ENCODE measurements at places on chromosomes 16 and 17.

DNA sequence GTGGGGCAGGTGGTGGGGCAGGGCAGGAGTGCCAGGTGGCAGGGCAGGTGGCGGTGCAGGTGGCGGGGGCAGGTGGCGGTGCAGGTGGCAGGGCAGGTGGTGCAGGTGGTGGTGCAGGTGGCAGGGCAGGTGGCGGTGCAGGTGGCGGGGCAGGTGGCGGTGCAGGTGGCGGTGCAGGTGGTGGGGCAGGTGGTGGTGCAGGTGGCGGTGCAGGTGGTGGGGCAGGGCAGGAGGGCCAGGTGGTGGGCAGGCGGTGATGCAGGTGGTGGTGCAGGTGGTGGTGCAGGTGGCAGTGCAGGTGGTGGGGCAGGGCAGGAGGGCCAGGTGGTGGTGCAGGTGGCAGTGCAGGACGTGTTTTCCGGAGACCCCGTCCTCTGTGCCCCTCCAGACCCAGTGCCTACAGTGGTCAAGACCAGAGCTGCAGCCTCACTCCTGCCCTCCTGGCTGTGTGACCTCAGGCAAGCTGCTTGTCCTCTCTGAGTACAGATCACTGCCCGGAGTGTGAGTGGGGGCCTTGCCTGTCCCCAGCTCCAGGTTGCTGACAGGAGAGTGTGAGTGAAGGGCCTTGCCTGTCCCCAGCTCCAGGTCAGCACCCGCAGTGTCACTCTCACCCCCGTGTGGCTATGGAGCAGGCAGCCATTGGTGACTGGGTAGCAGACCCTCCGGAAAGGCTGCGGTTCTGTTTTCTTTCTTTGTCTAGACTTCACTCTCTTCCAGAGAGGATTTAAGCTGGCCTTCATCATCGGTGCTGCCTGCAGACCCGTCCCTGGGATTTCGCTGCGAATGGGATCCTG, 16.1 kb upstream of the NPTX1 start:
- DNase-seq: no peak

DNA sequence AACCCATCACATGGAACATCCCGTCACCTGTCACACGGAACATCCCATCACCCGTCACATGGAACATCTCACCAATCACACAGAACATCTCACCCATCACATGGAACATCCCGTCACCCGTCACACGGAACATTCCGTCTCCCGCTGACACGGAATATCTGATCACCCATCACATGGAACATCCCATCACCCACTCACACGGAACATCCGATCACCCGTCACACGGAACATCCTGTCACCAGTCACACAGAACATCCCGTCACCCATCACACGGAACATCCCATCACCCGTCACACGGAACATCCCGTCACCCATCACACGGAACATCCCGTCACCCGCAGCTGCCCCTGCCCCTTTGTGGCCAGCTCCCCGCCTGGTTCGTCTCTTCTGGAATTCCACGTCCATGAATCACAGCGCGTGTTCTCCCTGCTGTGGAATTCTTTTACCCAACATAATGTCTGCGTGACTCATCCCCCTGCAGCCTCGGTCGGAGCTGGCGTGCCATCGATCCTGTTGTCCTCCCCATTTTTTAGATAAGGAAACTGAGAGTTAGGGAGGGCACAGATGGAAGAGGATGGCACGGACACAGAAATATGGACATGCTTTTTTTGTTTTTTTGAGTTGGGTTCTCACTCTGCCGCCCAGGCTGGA, 5.6 kb downstream of the CPNE7 start:
- DNase-seq: peak; percentile 96

DNA sequence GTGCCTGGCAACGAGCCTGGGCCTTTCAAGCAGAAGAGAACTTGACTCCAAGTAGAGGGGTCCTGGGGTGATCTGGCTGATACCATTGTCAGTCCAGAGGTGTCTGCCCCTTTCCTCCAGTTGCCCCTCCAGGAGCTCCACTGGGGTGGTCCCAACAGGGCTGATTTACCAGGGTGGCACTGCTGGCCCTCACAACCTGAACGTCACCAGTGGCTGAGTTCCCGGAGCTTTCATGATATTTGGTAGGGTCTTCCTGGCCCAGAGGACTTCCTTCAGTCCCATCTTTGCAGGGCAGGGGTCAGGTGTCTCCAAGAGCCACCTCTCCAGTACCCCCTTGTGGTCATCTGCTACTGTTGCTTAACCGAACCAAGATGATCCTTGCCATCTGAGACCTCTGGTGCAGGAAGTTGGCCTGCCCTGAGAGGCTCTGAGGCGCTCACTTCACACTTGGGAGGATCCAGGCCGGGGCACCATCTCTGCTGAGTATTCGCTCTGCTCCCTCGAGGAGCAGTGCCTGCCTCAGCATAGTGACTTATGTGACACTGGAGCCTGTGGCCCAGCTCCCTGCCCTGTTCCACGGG, 3.5 kb downstream of the LIMD2 start:
- no peak for DNase-seq

- no peak for DNase-seq
Measured at GRCh38 chr17:18191967-18192366, 8.3 kb downstream of the ALKBH5 start.
